ENCODE measurements at places on chromosomes 4 and X. TPM values are rescaled to one million over a fixed set of nuclear protein-coding genes. Genes with fewer than 3 reads are reported as not detected.
A peak's percentile ranks its signal among the peaks of the same experiment; 100 is the strongest.

DNA sequence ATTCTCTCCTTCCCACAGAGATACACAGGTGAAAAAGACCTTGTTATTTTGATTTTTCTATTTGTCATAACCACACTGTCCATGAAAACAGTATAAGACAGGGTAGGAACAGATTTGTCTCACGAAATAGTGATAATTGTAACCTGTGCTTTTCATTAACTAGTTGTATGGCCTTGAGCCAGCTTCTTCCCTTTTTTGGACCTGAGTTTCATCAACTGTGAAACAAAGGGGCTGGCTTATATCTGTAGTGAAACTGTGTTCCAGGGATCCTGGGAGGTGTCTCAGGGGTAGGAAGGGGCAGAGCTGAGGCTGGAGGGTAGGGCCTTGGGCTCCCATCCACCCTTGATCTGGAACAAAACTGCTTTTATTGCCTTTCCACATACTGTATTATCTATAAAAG, 50.9 kb downstream of the MED28 start:
- no peak for DNase-seq

DNA sequence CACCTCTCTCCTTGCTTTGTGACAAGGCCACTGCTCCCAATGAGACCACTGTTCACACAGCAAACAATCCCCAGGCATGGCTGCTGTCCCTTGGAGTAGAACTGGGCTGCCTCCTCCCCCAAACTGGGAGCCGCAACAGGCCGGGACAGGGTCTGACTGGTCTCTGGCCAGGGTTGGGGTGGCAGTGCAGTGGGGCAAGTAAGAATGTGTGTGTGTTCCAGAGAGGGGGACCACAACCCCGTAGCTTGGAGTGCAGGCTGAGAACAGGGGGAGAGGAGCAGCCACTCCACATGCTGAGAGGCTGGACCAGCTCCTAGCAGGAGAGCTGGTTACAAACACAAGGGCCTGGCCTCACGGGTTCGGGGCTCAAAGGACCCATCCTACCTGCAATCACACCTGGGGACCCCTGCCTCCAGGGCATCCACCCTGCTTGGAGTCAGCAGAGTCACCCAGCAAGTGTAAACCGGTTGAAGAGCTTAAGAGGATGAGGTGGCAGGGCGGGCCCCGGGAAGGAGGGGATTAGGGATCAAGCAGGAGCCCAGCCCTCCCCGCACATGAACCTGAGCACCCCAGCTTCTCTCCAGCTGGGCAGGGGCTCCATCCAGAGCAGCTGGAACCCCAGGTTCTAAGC, 3.8 kb upstream of the ZNF185 start:
- DNase-seq = no peak

DNA sequence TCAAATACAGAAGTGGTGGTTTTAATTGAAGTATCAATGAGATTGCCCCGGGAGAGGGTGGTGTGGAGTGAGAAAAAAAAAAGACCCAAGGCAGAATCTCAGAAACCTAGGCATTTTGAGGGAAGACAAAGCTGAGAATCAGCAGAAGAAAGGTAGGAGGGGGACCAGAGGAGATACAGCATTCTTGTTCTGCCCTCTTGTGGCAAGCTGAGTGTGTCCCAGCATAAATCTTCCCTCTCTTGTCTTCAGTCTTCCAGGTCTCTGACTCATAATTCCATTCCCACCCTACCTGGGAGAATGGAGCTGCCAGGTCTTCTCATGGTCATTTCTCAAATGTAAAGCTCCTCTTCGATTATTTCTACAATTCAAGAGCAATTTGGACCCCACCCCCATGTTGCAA, 32.7 kb upstream of the MAGED1 start:
- DNase-seq = no peak

- DNase-seq = no peak
Measured at GRCh38 chr4:61004651-61005170, 195.4 kb upstream of the ADGRL3 start.

GRCh38 chr4:86026720-86027119, 333.1 kb downstream of the MAPK10 start:
- no peak for DNase-seq

- DNase-seq = no peak
Measured at GRCh38 chrX:14883826-14884225, 10.6 kb downstream of the MOSPD2 start.

DNA sequence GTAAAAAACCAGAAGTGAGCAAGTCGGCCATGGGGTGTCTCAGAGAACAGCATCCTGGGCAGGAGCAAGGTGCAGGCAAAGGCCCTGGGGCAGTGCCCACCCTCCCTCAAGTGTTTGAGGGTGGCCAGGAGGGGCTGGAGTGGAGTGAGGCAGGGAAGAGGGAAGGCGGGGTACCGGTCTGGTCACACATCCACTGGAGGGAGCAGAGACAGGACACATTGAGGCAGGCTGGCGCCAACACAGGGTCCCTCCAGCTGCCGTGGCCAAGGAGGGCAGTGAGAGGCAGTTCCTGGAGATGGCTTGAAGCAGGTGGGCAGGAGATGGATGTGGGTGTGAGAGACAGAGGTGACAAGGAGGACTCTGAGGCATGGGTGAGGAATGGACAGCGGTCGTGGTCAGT, 20.3 kb upstream of the RNF4 start:
- DNase-seq = peak; percentile 15

DNA sequence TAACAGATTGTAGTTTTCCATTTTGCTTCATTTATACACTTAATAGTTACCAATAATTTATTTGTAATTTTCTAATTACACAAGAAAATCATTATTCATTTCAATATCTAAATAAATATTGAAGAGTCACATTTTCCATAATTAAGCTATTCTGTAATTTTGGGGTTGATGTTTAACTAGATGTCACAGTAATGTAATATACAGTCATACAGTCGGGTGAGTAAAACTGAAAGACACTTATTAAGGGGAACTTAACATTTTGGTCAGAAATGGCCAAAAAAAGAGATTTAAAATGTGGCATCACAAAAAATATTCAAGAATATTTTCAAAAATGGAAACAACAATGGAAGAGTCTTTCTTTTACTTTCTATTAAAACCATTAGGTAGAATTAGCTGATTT, 1080.3 kb downstream of the ARAP2 start:
- DNase-seq = no peak

SOWAHB gene
- not detected for total RNA-seq

ASMT gene
- not detected for total RNA-seq

All from Right ventricle myocardium superior (tissue), 1 donor.